ENCODE measurements at places on chromosomes 7 and 10. TPM values are rescaled to one million over a fixed set of nuclear protein-coding genes. Genes with fewer than 3 reads are reported as not detected.

DNA sequence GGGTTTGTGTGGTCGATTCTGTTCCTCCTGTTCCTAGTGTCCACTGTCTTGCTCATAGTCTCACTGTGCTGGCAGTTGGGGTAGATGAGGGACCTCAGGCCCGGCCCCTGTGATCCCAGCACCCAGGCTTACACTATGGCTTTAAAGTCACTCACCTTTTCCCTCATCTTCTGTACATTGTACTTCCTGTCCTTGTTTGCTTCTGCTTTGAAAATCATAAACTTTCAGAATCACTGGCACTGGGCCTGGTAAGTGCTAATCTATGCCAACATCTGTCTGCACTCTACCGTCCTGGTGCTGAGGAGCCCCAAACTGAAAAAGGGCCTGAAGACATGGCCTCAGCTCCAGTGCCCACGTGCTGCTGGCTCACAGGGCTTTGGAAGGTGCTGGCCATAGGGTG is 5.7 kb upstream of the TAS2R60 start:
- no peak for DNase-seq

- no peak for DNase-seq
Measured at GRCh38 chr10:95388109-95388471, 97.3 kb upstream of the PDLIM1 start.

DNA sequence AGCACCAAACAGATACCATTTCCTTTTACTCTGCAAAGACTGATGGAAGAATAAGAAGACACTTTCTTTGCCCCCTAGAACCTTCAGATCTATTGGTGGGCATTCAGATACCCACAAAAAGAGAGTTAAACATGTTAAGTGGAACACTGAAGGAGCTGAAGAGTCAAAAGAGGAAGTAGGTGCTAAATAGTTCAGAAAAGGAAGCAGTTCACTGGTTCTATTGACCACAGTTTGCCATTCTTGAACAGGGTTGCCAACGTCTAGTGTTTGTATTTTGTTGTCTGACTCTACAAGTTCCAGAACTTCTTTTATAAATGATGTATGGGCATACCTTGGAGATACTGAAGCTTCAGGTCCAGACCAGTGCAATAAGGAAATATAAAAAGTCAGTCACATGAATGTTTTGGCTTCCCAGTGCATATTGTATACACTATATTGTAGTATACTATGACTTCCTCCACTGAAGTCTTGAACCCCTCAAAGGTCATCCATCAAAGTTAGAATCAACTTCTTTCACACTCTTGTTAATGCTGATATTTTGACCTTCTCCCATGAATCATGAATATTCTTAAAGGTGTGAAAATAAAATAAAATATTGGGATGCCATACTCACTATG is 47.5 kb upstream of the AGR3 start:
- DNase-seq, result no peak

DNA sequence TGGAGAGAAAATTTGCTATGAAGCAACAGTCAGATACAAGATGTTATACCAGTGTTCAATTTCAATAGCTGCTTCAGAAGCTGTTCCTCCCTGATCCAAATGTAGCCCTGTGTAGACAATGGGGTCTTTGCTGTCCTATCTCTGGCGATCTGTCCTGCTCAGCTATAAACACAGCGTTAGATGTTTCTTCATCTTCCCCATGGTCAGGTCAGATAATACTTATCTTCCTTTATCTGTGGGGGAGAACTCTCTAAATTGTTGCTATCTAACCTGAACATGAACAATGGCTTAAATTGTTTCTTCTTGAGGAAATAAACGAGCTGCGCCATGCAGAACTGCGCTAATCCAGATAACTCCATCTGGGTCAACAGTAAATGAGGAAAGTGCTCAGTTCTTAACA is 15.6 kb upstream of the KIAA1217 start:
- no peak for DNase-seq

GRCh38 chr10:127372361-127372760 is 176.0 kb upstream of the INSYN2A start:
- no peak for DNase-seq

DNA sequence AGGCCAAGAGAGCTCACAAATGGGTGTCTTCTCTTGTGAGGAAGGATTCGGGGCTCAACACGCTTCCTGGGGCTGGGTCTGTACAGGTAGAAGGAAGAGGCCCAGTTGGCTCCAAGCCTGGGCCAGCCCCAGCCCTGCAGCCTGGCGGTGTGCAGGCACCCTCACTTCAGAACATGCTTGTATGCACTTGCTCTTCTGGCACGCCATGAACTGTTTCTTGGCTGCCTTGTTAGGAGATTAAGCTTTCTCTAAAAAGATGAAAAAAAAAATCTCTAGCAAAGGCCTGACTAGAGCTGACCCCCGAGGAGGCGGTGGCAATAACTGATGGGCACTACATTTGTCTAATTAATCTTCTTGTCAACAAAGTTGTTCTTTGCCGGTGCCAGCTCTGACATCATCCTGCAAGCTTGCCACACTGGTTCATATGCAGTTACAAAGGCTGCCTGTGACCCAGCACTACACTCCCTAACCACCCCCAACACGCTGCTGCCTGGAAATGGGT is 94.7 kb downstream of the WDR11 start:
- DNase-seq, result no peak

DNA sequence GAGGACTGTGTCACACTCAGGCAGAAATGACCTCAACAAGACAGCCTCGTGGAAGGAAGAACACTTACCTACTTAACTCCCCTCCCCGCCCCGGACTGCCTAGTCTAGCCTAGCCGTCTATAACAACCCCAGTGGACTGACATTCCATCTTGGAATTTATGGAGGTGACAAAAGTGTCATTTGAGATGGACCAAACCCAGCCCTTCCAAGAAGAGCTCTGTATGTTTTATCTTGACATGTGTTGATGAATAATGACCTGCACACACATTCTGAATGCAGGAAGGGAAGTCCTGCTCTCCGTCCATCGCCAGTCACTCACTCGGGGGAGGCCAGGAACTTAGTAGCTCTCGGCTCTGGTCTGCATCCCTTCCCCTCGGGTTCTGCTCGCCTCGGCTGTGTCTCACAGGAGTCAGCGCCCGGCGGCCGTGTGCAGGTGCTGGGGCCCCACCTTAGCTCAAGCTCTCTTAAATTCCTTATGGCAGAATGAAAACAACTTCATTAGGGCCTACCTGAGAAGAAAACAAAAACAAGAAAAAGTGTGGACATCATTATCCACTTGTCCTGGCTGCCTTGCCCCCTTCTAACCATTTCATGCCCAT is 140.9 kb upstream of the NPS start:
- DNase-seq, result no peak

- DNase-seq, result no peak
Measured at GRCh38 chr7:90180649-90181048, 26.4 kb downstream of the STEAP1 start.

Gene GLI3
- 33.8 TPM for total RNA-seq

Gene CAMK2B
- 26.9 TPM for total RNA-seq

- peak; percentile 57 for DNase-seq
Measured at GRCh38 chr10:132626761-132627665, 89.4 kb downstream of the INPP5A start.

DNA sequence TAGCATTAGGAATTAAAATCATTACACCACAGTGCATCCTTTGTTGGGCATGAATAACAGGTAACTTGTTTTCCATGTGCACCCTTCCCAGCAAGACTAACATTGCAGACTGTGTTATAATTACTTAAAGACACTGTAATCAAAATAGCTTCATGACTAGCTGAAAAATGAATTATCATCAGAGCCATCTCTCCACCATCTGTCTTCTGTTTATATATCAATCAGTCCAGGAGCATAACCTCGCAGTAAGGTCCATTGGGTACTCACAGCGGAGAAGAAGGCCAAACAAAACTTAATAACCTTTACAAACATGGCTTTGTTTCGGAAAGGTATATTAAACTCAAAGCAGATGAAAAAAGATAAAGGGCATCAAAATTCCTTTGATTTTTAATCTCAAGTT is 90.6 kb downstream of the ODAD2 start:
- no peak for DNase-seq

DNA sequence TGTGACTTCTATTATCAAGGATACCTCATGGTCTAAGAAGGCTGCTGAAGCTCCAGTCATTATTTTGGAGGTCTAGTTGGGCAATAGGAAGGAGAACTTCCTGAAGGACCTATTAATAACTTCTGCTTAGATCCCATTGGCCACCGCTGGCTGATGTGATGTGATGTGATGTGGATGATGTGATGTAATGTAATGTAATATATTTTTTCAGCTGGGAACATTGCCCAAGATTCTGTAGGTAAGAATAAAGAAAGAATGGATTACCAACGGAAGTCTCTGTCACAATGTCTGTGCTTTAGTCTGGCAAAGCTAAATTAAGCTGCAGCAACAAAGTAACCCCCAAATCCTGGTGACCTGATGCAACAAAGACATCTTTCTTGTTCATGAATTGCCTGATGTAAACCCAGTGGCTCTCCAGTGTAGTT is 233.7 kb downstream of the PTEN start:
- no peak for DNase-seq

DNA sequence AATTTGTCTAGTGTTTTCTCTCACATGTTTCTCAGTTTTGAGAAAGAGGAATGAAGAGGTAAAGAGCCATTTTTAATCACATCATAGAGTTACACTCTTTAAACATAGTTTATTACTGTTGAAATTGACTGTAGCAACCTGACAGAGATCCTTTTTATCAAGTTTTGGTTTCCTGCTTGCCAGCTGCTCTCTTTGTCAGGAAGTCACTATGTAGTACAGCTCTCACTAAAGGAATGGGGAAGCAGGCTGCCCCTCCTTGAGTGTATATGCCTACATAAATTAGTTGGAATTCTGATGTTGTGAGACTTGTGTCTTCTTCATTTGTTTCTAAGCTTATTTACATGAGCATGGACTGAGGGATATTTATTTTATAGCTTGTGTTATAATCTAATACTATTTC is 1274.0 kb upstream of the CELF2 start:
- DNase-seq, result no peak

DNA sequence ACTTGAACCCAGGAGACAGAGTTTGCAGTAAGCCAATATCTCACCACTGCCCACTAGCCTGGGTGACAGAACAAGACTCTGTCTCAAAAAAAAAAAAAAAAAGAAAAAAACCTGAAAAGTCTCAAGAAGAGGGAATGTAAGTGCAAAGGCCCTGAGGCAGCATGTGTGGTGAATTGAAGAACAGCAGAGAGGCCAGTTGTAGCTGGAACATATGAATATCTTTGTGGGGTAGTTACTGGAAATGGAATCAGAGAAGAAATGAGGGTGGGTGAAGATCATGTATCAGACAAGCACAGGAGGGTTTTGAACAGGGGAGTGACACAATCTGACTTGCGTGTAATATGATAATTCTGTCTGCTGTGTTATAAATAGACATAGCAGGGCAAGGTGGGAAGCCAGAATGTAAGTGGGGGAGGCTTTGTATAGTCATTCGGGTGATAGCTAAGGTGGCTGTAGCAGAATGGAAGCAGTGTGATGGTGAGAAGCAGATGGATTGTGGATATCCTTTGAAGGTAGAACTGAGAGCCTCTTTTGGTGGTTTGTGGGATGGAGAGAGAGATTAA is 45.3 kb upstream of the ITGA8 start:
- DNase-seq, result no peak

Gene TWIST1
- total RNA-seq, result 14.7 TPM

GRCh38 chr7:103594186-103594585 is 148.2 kb upstream of the SLC26A5 start:
- no peak for DNase-seq

GRCh38 chr7:16786257-16786656 is 18.5 kb downstream of the AGR2 start:
- DNase-seq, result no peak

DNA sequence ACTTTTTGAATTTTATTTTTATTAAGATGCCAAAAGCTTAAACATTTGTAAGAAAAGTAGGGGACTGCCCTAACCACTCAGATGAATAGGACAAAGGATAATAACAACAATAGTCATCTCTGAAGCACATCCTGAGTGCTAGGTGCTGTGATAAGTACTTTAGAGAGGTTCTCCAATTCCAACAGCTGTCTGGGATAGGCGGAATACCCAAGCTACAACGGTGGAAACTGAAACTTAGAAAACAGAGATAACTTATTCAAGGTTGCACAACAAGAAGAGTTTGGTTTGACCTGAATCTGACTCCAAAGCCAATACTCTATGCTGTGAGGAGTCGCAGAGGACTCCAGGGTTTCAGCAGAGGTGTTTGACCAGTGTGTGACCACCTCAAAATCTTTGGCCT is 2.0 kb downstream of the RTKN2 start:
- DNase-seq, result no peak

Gene ARMC3
- 0.18 TPM for total RNA-seq

- no peak for DNase-seq
Measured at GRCh38 chr10:102152545-102152890, 329 bp downstream of the NOLC1 start.

Gene LBX1
- not detected for total RNA-seq

- DNase-seq, result no peak
Measured at GRCh38 chr10:34433241-34434076, 381.6 kb downstream of the PARD3 start.

Data from sciatic nerve (tissue), 2 donors.